ENCODE measurements at places on chromosomes 16 and 17.

GRCh38 chr16:27951489-27952120 lies 111.9 kb downstream of the GSG1L start:
- no peak for DNase-seq

DNA sequence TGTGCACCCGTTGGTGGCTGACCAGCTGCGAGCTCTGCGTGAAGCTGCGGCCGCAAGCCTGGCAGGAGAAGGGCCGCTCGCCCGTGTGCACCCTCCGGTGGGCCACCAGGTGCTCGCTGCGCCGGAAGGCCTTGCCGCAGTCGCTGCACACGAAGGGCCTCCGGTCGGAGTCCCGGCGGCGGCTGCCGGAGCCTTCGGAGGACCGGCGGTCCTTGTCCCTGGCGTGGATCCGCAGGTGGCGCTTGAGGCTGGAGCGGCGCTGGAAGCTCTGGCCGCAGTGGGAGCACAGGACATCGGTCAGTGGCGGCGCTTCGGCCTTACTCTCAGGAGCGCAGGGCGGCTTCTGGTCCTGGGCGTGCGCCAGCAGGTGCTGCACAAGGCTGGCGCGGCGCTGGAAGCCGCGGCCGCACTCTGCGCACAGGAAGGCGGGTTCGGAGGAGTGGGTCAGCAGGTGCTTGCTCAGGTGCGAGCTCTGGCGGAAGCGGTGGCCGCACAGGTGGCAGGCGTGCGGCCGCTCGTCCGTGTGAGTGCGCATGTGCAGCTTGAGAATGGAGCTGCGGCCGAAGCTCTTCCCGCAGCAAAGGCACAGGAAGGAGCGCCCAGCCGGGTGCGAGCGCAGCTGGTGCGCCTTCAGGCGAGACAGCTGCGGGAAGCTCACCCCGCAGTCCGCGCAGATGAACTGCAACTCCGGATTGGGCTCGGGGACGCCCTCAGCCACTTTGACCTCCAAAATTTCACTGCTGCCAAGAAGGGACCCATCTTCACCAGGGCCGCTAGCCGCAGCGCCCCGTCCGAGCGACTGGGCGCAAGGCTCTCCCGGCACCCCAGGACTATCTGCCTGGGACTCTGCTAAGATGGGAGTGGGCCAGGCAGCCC lies 9.1 kb downstream of the ZSCAN10 start:
- no peak for DNase-seq

DNA sequence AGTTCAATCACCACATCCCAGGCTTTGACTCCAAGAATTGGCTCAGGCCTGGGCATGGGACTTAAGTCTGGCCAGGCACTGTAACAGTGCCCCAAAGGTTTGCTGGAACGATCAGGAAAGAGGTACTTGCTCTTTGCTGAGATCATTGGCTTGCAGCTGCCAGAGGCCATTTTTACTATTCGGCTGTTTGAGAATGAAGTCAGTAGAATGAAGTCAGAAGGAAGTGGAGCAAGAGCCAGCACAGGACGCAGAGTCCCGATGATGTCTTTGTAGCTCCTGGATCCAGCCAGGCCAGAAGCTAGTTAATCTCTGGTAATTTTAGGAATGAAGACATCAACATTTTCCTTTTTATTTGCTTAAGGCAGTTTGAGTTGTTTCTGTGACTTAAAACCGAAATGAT lies 195.5 kb downstream of the RAB11FIP4 start:
- DNase-seq: no peak

GRCh38 chr17:42182927-42183734 lies 2.1 kb downstream of the HCRT start:
- DNase-seq: no peak

DNA sequence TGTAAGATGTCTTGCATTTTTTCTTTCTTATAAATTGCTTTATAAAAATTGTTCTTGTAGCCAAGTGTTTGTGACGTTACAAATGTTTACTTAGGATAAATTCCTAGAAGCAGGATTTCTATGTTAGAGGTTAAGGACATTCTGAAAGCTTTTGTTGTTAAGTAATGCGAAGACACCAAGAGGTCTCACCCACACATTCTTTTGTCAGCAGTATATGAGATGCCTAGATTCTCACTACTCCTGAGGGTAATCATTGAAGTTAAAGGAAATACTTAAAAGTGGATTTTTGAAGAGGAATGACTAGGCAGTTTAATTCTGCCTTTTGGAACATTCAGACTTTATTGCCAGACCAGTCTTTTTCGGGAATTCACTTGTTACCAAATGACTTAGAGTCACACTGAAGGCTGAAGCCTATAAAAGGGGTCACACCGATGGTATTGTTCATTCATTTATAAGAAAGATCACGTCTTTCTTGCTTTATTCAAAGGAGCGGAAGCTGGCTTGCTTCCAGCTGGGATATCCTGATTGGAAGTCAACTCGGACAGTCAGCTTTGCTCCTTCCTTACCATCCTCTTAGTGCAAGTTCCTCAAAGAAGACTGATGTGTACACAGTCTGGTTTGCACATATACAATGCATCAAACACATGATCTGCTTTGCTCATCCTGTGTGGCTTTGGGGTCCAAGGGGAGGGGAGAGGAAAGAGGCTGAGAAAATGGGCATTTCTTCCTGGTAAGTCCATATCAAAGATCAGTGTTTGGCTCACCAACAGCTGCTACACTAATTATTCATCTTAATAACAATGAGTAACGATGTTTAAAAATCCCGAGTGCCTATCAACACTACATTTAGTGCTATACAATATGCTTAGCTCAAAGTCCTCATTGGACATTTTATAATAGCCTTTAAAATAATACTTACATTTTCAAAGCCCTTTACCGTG lies 160.0 kb downstream of the MAP2K6 start:
- no peak for DNase-seq

DNA sequence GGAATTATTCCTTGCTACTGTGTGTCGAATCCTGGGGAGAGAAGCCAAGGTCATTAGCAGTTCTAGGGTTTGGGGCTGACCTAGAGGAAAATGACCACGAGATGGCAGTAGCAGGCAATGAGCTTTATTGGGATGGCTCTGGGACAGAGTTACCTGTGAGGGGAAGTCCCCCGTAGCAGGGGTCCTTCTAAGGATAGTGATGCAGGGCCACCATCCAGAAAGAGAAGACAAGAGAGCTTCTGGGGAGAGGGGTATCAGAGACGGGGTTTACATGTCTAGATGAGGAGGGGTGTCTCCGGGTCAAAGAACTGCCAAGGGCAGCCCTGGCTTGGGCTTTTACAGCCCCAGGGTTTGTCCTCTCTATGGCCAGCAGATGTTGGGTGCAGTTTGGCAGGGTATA lies 6.4 kb upstream of the GGT6 start:
- peak; percentile 38 for DNase-seq

DNA sequence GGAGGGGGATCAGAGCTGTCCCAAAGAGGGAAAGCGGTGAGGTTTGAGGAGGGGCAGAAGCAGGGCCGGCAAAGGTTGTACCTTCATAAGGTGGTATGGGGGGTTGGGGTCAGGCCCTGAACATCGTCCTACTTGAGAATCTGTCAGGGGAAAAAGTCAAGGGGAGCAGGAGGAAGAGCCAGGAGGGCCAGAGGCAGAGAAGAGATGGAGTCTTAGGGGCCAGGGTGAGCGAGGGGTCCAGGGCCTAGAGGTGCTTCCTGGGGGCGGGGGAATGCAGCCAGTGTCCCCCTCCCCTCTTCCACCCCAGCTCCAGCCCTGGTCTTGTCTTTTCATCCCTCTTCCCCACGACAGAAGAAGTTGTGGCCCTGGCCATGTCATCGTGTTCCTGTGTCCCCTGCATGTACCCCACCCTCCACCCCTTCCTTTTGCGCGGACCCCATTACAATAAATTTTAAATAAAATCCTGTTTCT lies 1.3 kb upstream of the PRRT2 start:
- DNase-seq: no peak

- DNase-seq: no peak
Measured at GRCh38 chr16:19688396-19689024, 29.5 kb downstream of the KNOP1 start.

GRCh38 chr16:54696522-54696921 lies 234.1 kb upstream of the IRX5 start:
- DNase-seq: no peak

GRCh38 chr17:2151358-2152033 lies 96.6 kb downstream of the HIC1 start:
- DNase-seq: no peak

GRCh38 chr17:49723423-49723822 lies 15.7 kb upstream of the SLC35B1 start:
- DNase-seq: no peak

DNA sequence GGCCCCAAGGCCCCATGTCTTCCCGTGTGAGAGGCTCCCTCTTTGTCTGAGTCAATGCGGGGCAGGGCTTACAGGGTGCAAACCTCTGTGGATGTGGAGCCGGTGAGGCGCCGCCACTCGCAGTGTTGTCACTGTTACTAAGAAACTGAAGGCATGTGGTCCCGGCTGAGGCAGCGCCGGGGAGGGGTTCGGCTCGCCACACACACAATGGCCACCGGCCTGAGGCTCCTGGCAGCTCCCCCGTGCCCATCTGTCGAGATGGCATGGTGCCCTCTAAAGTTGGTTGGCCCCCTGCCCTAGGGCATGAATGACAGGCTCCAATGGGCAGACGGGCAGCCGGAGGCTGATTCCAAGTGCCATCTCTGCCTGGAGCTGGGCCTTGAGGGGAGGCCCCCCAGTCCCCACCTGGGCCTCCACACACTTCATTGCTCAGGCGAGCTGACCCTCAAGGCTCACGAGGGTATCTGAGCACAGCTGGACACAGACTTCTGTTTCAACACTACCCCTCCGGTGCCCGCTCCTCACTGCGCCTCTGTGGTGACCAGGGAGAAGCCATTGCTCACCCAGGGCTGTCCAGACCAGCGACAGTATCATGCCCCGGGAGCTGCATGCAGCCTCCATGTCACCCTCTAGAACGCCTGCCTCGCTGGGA lies 137.2 kb downstream of the C16orf78 start:
- DNase-seq: no peak

- DNase-seq: no peak
Measured at GRCh38 chr16:59635674-59636073, 901.6 kb upstream of the GOT2 start.

DNA sequence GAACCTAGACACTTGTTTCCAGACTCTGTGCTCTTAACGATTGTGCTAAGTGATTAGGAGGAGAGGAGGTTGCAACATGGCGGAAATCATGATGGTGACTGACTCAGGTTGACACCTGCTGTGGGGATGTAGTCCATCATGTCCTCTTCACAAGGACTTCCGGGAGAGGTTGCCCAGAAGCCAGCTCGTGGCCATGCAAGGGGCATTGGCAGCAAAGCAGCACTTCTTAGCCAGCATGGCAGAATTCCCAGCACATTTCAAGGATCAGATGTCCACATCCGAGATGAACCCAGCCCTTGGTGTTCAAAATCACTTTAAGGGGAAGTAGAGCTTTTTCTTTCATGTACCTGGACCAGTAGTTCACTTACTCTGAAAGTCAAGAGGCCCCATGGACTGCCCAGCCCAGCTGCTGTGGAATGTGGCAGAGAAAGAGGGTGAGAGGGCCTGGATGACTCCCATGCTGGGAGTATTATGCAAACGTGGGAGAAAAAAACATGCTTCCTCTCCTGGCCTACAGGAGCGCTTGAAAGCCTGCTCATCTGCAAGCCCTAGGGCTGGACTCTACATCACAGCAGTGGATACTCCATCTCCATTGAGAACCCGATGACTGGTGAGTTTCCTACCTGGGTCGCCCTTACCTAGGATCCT lies 65.5 kb downstream of the IRX6 start:
- DNase-seq: no peak

GRCh38 chr16:60739737-60740683 lies 1296.2 kb downstream of the CDH8 start:
- DNase-seq: no peak

GRCh38 chr17:81285179-81285878 lies 9.8 kb downstream of the SLC38A10 start:
- peak; percentile 60 for DNase-seq

- DNase-seq: peak; percentile 49
Measured at GRCh38 chr17:81396722-81397313, 1.6 kb downstream of the BAHCC1 start.

DNA sequence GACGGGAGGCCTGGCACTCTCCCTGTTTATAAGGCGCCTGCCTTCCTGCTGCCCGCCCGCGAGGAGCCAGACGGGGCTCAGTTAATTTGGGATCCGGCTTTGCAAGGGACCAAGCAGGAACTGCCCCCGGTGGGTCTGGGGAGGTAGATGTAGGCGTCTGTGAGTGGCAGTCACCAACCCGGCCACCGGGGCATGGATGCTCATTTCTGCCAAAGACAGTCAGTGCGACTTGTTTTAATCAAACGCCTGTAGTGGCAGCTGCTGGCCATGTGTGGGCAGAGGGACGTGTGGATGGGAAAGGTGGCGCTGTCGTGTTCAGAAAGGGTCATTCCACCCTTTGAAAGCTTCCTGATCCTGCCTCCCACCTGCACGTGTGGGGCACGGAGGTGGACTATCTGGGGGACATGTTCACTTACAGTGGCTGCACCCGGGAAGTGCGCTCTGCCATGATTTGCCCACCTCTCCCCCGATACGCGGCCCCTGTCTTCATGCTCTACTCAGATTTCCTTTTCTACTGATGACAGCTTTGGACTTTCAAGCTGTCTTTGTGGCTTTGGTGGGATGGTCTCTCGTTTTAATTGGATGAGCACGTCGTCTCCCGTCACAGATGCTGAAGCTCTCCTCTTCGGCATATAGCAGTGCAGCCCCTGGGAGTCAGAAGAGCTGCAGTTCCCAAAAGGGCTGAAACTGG lies 60.3 kb upstream of the CIBAR2 start:
- no peak for DNase-seq

DNA sequence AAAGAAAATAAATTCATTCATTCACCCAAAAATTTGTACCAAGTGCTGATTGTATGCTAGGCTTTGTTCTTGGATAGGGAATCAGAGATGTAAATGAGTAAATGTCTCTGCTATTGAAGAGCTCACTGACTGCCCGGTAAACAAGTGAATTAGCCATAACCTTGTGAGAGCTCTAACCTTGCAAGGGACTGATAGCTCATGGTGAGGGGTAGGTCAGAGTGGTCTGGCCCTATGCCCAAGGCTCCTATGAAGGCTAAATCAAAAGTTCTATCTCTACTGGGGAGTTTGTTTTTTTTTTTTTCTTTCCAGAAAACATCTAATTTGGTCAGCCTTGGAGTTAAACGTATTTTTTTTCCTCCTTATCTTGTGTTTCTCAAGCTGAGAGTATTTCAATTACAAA lies 172.8 kb upstream of the CDH11 start:
- no peak for DNase-seq

DNA sequence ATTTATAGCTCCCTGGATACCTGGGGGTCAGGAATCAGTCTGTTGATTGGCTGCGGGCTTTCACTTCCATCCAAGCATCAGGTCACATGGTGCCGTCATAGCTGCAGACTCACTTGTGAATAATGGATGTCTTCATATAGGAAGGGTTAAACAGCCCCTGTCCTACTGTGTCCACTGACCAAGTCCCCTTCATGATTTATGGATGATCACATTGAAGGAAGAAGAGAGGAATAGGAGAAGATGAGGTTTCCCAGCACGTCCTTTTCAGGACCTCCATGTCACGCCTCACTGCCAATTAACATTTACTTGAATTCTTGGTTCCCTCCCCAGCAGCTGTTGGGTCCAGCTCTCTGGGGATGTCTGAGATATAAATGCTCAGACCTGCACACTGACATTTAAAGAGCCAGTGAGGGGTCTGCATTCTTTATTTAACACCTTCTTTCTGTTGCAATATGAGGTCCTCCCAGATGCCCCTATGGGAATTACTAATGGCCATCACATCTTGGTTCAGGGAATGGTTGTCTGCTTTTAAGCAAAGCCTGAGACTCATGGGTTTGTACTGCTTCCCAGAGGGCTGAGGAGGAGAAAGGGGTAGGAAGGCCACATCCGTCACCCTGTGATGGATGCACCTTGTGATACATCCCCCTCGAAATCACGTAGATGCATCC lies 230.6 kb upstream of the HSBP1 start:
- DNase-seq: no peak

Measured in CD4-positive, alpha-beta T cell treated with Interferon alpha-2 for 1 hour (primary cell).